ENCODE measurements at places on chromosomes 4 and X.

DNA sequence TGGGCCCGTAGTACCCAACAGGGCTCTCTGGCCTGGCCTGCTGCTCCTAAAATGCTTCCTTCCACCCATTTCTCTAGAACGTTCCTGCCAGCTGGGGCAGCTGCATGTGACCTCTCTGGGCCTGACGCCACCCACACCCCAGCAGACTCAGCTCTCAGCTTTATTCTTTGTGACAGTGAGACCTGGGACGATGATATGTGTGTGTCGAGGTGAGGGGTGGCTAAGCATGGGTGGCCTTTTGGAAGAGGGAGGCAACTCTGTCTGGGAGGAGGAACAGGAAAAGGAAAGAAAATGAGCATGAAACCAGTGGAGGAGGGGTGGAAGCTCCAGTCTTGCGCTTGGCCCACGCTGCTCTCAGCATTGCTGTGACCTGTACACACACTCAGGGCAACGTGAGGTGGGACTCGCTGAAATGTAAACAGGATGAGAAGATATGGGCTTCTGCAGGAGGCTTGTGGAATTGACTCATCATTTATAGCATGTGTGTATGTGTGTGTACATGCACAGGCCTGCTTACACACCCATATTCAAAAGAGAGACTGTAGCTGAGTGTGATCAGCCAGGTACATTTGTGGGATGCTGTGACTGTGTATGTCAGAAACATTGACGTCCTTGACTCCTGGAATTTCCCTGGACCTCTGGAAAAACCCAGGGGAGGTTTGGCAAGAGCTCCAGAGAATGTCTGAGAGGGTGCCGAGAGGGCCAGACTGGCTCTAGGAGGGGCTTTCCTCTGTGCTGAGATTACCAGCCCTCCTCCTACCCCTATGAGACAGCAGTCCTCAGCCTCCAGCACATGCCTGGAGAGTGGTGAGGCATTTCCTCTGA lies 137.9 kb downstream of the PJA1 start:
- DNase-seq = no peak

DNA sequence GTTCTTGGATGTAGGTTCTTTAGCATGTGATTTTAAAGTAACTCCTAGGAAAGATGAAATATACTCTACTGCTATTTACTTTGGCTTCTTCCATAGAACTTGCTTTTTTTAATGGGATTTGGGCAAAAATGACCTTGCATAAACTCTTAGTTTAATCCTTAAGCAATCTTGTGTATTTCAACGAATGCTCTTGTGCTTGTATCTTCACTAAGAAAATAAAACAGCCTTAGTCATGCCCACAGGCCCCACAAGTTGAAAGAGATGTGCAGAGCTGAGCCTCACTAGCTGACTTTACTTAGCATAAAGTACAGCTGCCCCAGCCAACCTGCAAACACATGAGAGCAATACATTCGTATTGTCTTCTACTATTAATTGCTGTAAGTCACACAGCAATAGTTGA lies 1609.2 kb downstream of the STIM2 start:
- no peak for DNase-seq

DNA sequence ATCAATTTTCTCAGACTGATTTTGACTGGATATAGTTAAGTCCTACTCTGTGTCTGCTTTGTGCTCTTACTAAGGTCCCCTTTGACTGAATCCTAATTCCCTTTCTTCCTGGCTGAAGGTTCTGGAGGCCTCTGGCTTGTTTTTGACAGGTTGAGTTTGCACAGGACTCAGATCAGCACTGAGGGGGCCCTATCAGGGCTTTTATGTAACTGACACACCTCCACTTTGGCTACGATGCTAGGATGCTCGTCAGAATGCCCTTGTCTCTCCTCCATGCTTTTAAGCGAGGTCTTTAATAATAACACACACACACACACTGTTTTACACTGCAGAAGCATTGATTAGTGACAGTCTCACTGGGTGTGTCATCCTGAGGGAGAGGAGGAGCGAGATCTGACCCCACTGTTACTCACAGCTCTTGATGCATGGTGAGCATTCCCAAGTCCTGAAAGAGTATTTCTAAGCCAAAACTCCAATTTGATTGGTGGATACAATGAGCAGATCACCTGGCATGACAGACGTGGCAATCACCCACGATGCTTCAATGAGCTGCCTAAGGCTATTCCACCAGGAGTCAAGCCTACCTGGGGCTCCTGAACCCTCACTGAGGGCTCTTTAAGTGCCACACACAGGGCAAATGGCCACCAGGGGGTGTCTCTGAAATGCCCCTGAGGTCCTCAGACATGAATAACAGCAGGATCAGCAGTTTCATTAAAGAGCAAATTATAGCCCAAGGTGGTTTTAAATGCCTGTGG lies 130.4 kb upstream of the CPEB2 start:
- DNase-seq = no peak

- DNase-seq = no peak
These were observed 73.9 kb upstream of the IRF2 start for GRCh38 chr4:184548316-184548647.

DNA sequence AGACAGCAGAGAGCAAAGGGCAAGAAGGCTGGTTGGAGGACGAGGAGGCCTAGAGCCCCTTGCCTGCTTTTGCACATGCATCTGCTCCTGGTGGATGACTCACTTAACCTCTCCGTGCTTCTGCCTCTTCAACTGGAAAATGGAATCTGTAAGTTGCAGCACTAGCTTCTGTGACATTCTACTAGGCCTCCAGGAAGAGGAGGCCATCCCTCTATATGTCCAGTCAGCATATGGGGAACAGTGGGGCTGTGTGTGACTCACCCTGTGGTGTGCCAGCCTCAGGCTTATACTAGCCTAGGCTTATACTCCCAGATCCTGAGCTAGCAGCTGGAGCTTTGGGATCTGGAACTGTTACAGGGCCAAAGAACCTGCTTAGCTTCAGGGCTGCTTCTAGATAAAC lies 36.0 kb downstream of the RTL9 start:
- DNase-seq = no peak

DNA sequence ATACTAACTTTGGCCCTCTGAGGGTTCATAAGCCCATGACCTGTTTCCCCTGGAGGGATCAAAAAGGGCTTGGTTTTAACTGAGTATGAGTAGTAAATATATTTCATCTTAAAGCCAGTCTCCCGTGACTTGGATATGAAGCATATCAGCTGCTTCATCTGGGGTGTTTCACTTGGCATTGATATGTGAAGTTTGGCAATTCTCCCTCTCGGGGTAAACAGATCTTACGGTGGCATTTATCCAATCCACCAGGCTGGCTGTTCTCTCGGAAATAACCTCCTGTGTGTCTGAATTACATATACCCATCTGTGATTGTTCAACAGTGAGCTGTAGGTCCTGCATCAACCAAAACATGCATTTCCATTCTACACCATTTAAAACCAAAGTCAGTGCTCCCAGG lies 130.7 kb downstream of the ADAM29 start:
- DNase-seq = no peak

- no peak for DNase-seq
These were observed 2.3 kb downstream of the TMEM187 start for GRCh38 chrX:153974726-153975286.

DNA sequence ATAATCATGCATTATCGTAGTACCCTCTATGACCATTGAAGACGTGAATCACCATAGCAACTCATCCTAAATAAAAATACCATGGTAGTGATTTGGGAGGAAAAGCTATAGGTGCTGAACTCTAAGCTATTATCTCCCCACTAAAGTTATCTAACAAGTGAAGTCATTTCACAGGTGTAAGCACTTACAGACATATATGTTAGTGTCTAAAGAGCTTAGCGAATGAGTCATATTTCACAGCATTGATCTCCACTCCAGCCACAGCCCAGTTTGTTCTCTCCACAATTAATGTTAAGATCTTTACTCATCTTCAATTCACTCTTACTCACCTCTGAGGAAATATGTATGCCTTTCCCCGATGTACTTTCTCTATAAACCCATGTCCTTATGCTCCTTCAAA lies 57.0 kb downstream of the DCAF8L1 start:
- no peak for DNase-seq

DNA sequence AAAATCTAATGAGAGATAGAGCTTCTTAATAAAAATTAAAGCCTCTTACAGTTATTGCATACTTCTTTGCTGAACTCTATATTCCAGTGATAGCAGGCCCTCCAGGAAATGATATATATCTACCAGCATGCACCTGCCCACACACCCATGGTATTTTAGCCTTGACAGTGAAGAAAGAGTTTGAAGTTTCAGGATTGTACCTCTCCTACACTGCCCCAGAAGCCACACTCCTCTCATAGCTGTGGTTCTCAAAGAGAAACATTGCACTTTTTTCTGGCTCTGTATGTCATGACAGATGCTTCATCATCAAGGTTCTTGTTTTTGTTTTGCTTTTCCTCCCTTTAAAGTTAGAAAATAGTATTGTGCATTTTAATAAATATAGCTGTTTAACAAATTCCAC lies 34.0 kb downstream of the INPP4B start:
- no peak for DNase-seq

DNA sequence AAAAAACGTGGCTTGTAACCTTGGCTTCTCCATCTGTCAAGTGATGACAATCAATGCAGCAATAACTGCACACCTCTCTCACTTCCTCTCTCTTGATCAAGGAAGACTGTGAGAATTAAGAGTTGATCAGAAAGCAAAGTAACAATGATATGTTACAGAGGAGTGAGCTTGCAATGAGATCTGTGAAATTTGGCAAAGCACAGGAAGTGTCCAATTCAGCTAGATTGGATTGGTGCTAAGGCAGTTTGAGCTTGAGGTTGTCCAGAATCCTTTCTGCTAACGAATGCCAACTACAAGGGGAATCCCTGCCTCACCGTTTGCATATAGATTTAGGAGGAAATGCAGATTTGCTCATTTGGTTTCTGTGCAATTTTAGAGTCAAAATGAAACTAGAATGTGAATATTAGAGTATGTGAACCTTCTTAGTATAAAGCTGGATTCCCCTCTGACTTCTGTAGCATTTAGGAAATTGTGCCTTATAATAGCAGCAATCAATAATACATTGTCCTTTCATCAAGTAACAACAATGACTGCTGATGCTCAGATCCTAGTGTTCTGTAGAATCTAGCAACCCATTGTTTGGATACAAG lies 346.4 kb downstream of the PTTG2 start:
- DNase-seq = no peak

GRCh38 chr4:153063490-153063889 lies 127.4 kb downstream of the FHDC1 start:
- no peak for DNase-seq

- DNase-seq = no peak
These were observed 689 bp downstream of the NR0B1 start for GRCh38 chrX:30308263-30309138.

GRCh38 chr4:38195911-38196310 lies 235.7 kb downstream of the PTTG2 start:
- no peak for DNase-seq

- no peak for DNase-seq
These were observed 13.9 kb downstream of the FNIP2 start for GRCh38 chr4:158782551-158783360.

DNA sequence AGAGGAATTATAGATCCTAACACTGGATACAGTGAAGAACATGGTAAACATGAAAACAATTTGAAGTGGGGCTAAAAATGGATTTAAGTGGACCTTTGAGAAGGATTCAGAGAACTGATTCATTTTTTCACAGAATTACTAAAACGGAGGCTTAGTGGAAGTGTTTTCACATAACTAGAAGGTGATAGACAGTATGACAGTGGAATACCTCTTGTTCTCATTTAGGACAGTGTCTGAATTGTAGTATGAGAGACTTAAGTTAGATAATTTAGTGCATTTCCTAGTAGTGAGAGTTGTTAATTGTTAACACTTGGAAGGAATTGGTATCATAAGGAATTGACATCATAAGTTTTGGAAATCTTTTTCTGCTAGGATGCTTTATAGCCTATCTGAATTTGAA lies 64.1 kb downstream of the FIP1L1 start:
- no peak for DNase-seq

- DNase-seq = no peak
These were observed 114.4 kb downstream of the FRAS1 start for GRCh38 chr4:78171482-78171881.

DNA sequence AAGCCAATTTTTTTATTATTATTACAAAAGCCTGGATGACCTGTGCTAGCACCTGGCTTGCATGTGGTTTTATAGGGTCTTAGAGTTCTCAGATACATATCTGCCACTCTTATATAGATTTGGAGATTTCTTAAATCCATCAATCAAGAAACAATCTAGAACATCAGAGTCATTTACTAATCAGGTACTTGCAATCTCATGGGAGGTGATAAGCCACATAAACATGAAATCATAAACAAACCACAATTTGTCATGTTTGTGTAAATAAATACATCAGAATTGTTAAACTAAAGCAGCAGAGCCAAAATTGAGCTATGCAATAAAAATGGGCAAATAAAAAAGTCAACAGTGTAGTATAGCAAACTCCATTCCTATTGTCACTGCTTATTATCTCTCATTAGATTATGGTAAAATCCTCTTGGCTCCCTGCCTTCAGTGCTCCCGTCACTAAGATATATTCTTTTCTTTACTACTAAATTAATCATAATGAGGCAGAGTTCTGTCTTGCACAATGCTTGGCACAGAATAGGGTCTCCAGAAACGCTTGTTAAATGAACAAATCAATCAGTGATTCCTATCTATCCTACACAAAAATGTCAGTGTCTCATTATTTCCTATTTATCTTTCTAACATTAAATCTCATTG lies 108.7 kb upstream of the TTC29 start:
- DNase-seq = no peak

DNA sequence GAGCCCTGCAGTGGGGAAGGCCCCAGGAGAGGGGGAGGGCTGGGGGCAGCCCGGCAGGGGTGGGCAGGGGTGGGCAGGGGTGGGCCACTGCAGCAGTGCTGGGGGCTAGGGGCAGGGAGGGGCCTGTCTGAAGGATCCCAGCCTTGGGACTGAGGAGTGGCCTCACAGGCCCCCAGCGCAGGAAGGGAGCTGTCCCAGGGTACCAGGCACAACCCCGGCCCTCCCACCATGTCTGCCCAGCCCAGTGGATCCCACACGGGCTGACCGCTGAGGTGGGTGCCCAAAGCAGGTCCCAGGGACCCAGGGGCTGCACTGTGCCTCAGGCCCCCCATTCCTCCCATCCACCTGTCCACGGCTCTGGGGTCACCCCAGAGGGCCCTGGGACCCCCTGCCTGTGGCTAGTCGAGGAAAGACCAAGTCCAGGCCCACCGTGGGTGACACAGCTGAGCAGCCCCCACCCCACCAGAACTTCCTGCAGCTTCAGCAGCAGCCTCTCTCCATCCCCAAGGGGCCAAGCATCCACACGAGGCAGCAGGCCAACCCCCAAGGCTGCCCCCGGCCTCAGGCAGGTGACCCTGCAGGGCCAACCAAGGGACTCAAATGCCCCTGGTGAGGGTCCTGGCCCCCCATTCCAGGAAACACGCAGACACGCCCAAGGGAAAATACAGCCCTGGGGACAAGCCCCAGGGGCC lies 46.4 kb downstream of the FAM53A start:
- no peak for DNase-seq

- no peak for DNase-seq
These were observed 1950.9 kb downstream of the C4orf33 start for GRCh38 chr4:131046821-131047220.

DNA sequence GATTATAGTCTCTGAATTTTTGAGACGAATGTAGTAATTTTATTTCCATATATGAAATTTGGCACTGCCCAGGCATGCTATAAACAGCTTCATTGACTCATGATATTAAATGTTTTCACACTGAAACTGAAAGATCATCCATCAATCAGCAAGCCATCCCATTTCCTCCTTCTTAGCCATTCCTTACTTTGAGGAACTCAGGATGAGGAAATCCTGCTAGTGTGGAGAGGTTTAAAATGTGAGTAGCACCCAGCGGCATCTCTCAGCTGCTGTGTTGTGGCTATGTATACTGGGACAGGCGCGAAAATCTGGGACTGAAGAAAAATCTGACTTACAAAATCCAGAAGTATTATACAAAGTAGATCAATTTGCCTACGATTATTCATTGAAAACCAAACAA lies 52.1 kb downstream of the PTCHD1 start:
- DNase-seq = no peak
